ENCODE measurements at places on chromosomes 11 and 22.

- no peak for DNase-seq
Measured at GRCh38 chr11:44524751-44525201, 40.7 kb upstream of the CD82 start.

- no peak for DNase-seq
Measured at GRCh38 chr11:131584785-131585592, 214.6 kb downstream of the NTM start.

- DNase-seq, result no peak
Measured at GRCh38 chr22:41140365-41140957, 48.1 kb downstream of the EP300 start.

GRCh38 chr11:94141511-94142307 lies 13.1 kb downstream of the PANX1 start:
- DNase-seq, result no peak

DNA sequence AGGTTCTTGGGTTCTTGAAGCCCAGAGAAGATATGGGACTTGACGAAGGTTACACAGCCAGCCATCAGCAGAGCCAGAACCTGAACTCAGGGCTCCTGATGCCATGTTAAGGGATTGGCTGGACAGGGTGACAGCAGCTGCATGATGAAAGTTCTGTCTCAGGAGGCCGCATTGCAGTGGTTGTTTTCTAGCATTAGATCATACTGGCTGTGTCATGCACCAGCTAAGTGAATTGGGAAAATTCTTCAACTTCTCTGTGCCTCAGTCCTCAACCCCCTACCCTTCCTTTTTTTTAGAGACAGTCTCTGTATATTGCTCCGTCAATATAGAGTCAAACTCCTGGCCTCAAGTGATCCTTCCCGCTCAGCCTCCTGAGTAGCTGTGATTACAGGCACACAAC lies 5.4 kb upstream of the LTBP3 start:
- no peak for DNase-seq

DNA sequence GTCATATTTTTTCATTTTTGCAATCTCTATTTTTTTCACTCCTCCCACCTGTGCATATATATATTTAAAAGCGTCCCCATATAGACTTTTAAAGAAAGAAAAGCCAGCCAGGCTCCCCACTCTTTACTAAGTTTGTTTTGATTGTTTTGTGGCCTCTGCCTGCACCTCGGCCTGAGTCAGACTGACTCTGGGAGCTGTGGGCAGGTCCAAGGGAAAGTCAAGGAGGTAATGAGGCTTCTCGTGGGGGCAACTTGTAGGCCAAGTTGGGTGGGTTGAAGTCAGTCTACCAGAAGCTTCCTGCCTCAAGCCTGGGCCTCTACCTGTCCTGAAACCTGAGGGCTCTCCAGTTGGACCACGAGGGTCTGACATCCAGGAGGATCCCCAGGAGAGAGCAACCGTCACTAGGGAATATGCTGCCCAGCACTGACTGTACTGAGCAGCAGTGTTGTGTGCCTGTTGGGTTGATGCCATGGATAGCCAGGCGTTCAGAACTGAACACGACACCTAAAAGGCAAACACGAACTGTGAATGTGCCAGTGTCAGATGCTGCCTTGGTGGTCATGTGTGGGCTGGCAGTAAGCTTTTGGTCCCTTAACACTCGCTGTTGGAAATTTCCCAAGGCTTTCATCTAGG lies 58.8 kb downstream of the BMAL1 start:
- DNase-seq, result no peak

GRCh38 chr11:9802291-9802861 lies 138.5 kb downstream of the SWAP70 start:
- DNase-seq, result no peak

DNA sequence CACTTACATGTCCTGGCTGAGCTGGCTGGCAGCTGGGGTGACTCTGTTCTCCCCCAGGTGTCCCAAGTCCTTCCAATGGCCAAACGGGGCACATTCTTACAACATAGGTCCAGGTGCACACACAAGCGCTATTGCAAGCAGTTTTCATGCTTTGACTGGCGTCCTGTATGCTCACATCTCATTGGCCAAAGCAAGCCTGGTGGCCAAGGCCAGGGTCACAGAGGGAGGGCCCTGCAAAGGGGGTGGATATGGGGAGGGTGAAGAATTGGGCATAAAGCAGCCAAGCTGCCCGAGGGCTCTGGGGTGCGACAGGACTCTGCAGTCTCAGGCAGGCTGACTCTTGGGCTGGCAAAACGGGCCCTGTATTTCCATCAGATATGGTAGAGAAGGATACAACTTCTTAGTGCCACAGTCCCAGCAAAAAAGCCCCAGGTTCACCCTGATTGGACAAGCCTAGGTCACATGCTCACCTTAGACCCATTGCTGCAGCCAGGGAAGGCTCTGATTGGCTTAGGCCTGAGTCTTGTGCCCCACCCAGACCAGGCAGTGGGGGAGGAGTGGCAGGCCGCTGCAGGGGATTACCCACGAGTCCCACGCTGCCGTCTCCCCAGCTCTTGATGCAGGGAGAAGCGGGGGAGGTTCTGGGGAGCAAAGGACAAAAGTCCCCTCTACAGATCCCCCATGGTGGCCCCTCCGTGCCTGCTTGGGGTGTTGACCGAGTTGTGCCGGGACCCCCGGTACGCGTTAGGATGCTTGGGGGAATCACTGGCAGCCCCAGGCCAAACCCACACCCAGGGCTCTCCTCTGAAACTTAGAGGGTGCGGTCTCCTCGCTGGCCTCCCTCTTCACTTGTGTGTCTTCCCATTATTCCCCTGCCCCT lies 110.8 kb downstream of the ARHGAP8 start:
- DNase-seq, result no peak

GRCh38 chr22:39594411-39594810 lies 23.9 kb downstream of the CACNA1I start:
- DNase-seq, result no peak

- DNase-seq, result no peak
Measured at GRCh38 chr11:10398525-10398924, 56.5 kb upstream of the AMPD3 start.

- DNase-seq, result no peak
Measured at GRCh38 chr22:36928196-36928595, 14.8 kb downstream of the CSF2RB start.

GRCh38 chr11:3907590-3907989 lies 52.1 kb downstream of the STIM1 start:
- DNase-seq, result no peak

DNA sequence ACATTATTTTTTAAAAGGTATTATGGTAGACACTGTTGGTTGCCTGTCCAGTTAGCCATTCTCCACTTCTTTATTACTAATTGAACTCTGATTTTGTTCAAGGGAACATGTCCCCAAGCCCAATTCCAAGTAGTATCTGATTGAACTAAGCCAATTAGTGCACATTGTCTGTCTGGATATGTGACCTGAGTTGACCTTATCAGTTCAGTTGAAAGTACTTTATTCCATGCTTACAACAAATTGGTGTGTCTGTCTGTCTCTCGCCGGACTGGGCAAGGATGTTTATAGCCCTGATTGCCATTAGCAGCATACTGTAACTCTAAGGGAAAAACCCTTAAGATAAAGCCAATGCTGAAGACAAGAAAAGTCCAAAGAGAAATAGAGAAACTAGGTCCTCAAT lies 85.6 kb downstream of the INTS4 start:
- no peak for DNase-seq

DNA sequence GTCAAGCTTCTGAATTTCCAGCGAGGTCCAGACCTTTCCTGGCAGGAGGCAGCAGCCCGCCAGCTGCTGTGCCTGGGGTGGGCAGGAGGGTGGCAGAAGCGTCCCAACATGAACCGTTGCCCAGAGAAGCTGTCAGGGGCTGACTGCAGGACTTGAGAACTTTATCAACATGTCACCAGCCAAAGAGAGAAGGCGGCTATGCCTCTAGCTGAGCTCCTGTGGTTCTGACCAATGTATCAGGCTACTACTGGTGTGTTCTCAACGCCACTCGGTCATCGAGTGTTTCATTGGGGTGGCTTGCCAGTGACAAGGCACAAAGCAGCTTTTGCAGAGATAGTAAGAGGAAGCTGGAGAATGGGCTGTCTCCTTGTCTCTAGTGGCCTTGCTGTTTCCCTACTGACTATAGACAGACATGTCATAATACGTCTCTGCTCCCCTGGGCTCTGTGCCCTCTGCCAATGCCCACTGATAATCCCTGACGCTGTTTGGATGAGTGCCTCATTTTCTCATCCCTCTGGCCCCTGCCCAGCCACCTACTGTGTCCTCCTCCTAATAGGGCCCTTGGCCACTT lies 17.6 kb upstream of the ASCC2 start:
- DNase-seq, result no peak

DNA sequence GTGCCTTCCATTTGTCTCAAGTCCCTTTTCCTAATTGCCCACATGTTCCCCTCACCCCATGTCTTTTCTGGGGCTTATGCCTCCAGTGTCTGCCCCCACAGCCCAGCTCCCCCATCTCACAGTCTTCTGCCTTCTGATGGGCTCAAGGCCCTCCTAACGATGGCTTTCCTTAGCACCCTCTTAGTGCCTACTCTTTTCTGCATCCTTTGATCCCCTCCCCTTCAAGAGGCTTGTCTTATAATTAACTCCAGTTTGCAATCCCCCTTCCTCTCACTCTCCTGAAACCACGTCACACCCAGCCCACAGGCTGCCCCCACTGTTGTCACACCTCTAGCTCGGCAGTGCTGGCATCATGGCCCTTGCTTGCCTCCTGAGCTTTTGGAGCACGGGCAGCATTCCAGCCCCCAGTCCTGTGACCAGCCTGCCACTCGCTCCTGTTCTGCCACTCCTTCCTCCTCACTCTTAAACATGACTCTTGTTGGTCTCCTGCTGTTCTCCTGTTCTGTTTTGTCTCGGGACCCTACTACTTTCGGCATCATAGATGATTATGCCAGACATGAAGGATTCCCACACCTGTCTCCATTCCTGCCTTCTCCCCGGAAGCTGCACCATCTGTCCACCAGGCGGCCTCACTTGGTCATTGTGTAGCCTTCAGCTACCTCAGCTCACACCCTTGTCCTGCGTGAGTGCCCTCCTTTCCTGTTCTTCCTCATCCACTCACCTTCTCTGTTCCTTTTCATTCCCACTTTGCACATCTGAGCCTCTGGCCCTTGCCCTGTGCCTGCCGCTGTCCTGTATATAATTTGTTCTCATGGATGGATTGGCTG lies 26.1 kb downstream of the UBE2L3 start:
- no peak for DNase-seq

DNA sequence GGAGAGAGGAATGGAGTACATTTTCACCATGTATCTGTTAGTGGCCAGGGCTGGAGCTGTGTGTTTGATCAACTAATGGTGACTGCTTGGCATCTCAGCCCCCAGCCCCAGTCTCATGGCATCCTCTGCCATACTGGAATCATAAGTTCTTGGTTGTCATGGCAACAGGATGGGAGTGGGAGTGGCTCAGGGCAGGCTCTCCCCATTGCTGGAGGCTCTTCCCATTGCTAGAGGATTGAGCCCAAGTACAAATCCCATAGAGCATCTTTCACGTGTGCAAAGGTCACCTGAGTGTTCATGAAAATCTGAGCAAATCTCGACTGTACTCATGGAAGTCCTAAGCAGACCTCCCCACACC lies 14.9 kb downstream of the DNAJB13 start:
- no peak for DNase-seq

GRCh38 chr11:20933958-20934357 lies 264.6 kb downstream of the NELL1 start:
- no peak for DNase-seq

- no peak for DNase-seq
Measured at GRCh38 chr11:11155962-11156815, 196.9 kb downstream of the CSNK2A3 start.

GRCh38 chr11:134497586-134497985 lies 85.5 kb upstream of the B3GAT1 start:
- no peak for DNase-seq

DNA sequence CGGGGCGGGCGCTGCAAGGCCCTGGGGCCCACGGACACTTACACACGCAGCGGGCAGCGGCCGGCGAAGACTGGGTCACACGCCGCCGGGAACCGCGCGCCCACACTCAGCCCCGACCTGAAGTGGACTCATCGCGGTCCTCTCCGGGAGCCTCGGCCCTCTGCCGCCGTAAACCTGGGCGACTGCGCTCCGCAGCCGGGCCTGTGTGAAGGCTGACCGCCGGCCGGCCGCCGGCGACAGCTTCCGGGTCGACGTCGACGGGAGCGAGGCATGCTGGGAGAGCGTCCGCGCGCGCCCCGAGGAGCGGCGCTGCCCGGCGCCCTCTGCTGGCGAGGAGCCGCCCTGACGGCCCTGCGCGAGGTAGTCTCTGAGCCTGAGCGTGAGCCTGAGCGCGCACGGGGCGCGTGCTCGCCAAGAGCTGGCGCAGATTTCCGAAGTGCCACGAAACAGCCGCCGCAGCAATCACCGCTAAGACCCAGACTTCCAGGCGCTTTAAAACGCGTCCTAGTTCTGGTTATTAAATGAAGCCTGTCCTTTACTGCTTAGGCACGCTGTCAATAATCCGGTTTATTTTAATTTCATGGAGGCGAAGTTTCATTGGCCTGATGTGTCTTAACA lies at the start of gene SNX19:
Gene SNX19 (minus strand): TSS at position 242 of the 618 bp plus-strand sequence. CDS start 540 bp downstream, outside the sequence.
- peak; percentile 92 for DNase-seq

DNA sequence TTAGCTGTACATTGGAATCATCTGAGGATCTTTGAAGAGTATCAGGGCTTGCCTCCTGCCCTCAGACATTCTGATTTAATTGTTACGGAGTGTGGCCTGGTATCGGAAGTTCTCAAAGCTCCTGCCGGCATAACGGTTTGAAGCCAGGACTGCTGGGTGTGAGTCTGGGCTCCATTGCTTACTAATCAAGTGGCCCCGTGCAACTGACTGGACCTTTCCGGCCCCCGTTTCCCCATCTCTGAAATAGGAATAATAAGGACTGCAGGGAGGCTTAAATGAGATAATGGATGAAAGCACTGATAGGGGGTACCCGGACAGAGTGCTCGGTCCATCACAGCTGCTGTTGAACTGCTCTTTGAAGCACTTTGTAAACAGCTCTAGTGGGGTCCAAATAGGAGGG lies 1.7 kb downstream of the PLEKHB1 start:
- DNase-seq, result no peak

- no peak for DNase-seq
Measured at GRCh38 chr11:65121447-65121864, 478 bp downstream of the FAU start.

- DNase-seq, result no peak
Measured at GRCh38 chr11:10599388-10600175, 31.1 kb upstream of the LYVE1 start.

- no peak for DNase-seq
Measured at GRCh38 chr11:134740590-134741261, 328.7 kb upstream of the B3GAT1 start.

- no peak for DNase-seq
Measured at GRCh38 chr22:47171441-47172221, 409.2 kb downstream of the TBC1D22A start.

DNA sequence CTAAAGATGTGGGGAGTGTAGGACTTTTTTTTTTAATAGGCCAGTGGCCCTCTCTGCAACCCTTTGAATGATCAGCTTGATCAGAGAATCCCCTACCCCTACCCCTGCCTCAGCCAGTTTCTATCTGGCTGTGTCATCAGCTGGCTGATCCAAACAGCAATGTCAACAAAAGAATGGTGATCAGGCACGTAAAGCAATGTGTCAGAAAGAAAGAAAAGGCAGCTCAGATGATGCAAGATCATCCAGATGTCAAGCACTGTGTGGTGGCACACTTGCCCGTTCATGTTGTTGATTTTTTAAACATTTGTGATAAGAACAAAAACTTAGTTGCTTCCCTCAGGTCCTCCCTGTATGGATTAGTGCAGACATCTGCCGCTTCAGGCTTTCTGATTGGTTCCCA lies 26.3 kb upstream of the EHF start:
- DNase-seq, result no peak

Measured in NCI-H2081 (cell line).